ENCODE measurements at places on chromosomes 16 and 17.

GRCh38 chr17:48598736-48599135 lies 5.2 kb upstream of the HOXB5 start:
- no peak for DNase-seq

DNA sequence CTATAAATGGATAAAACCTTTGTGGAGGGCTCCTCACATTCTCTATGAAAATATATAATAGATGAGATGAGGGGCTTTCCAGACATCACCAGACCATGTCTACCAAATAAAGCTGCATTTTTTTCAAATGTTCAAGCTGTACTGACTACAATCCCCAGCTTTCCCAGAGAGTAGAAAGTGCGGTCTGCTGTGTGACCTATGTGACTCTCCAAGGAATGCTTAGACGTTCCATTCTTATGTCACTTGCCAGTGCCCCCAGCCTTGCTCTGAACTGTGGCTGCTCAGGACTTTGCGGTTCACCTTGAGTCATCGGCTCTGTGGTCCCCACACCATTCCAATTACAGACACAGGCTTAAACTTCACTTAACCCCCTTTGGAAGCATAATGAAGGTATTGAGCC lies 47.8 kb upstream of the SCNN1B start:
- DNase-seq = peak; percentile 80

DNA sequence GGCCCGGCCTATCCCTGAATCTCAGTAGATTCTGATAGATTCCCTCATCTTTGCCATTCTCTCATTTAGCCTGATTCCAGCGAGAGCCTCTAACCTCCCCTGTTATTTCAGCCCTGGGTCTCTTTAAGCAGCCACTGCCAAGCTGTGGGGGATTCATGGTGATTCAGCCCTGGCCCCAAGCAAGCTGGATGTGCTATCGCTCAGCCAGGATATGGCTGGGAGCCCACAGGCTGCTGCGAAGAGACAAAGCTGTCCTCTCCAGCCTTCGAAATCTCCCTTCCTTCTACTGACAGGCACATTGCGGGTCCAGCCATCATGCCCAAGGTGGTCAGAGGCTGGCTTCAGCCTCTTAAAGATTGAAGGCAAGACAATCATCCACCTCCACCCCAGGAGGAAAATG lies 394.1 kb downstream of the SOX9 start:
- peak; percentile 33 for DNase-seq

- DNase-seq = no peak
Measured at GRCh38 chr16:2468725-2469398, 2.2 kb upstream of the NTN3 start.

GRCh38 chr16:54369861-54370260 lies 83.3 kb upstream of the IRX3 start:
- DNase-seq = no peak

GRCh38 chr16:62712566-62712965 lies 676.3 kb upstream of the CDH8 start:
- DNase-seq = no peak

DNA sequence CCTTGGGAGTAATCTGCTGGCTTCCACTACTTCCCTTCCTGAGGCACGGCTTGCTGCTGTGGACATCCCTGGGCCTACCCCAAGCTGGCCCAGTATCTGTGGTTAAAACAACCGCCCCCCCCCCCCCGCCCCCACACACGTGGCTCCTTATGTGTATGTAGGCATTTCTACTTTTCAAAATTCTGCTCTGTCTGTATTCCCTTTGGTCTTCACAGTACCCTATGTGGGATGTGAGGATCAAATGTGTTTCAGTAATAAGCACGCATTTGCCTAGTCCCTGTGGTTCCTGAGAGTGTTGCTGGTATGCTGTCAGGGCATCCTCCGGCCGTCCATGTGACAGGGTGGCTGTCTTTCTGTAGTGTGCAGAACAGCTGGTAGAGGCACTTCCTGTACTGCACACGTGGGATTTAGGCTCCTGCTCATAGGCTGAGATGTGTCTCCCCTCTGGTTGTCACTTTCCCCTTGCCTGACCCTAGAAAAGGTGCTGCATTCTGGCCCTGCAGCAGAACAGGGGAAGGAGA lies 2.2 kb downstream of the NT5M start:
- no peak for DNase-seq

DNA sequence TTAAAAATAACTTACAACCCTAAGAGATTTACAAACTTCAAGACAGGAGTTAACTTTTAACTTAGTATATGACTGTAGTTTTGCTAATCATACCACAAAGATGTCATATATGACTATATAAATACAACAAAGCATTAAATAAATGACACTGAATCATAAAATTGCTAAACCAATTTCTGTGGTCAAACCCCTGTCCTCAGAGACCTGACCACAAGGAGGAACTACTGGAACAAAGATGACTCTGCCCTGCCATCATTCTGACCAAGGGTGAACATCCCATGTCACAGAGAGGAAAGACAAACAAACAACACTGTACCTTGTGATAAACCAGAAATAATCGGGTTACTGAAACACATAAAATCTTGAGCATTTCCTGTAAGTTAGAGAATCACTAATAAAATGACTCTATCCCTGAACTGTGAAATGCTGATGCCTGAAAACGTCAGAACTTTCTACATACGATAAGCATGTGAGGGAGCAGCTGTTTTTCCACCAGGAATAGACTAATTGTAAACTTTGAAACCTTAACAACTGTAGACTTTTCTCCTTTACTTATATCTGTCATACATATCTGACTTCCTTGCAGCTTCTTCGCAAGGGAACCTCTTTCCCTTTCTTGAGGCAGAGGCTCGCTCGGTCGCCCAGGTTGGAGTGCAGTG lies 47.9 kb downstream of the WDR59 start:
- peak; percentile 67 for DNase-seq

GRCh38 chr17:47695429-47696376 lies 1.7 kb downstream of the TBKBP1 start:
- DNase-seq = no peak

- DNase-seq = no peak
Measured at GRCh38 chr17:1852327-1852726, 22.5 kb downstream of the RPA1 start.

GRCh38 chr17:31560616-31561235 lies 169.3 kb downstream of the RAB11FIP4 start:
- peak; percentile 25 for DNase-seq

DNA sequence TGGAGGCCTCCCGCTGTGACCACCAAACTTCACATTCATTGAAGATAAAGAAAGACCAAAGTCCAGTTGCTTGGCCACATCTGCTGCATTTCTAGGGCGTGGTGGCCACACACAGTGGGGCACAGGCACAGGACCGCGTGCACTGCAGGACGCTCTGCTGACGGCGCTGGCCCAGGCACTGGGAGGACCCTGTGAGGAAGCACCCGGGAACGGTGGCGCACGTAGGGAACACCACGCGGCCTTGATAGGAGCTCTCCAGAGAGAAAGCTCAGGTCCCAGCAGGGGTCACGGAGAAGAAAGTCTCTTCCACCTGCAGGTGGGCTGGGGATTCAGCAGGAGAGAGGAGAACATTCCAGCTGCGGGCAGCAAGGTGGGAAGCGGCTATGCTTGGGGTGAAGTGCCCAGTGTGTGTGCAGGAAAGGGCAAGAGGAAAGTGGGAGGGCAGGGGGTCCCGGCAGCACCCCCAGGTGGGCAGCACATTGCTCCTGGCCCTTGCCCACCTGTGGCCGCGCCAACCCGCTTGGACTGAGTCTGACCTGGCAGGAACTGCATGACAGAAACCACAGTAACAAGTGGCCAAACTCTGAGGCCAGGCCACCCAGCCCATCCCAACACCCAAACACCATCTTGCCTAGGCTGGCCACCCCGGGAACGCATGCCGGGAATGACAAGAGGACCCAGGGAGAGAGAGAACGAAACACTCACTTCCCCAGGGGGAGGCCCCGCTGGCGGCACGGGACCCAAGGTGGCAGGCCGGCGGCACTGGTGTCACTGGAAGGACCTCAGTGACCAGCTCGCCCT lies 32.8 kb downstream of the TBC1D16 start:
- DNase-seq = no peak

DNA sequence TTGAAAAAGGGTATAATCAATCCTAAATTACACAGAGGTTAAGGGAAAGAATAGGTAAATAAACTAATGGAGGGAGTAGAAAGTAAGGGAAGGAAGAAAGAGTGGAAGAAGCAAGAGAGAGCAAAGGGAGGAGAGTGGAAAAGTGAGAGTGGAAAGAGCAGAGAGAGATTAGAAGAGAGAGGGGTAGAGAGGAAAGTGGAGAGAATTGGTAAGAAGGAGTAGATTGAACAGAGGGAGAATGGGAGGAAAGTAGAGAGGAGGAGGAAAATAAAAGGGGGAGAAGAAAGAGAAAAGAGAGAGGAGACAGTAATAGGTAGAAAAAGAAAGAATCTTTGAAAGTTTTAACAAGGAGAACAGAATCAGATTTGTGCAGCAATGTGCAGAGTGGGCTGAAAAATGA lies 24.9 kb downstream of the TERB1 start:
- no peak for DNase-seq

- DNase-seq = peak; percentile 54
Measured at GRCh38 chr16:19071811-19072777, 4.7 kb downstream of the COQ7 start.

DNA sequence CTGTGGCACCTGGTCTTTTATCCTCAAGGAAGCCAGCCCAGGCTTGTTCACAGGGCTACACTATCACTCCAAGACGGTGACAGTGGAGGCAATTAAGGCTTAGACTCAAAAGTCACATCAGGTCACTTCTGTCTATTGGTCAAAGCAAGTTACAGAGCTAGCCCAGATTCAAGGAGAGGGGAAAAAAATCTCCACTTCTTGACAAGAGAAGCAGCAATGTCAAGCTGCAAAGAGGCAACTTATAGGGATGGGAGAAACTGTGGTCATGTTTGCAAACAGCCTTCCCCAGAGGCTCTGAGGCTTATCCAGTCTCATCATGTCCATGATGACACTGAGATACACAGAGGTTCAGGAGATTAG lies 31.6 kb downstream of the SERPINF1 start:
- DNase-seq = no peak

- no peak for DNase-seq
Measured at GRCh38 chr17:76239538-76240274, 587 bp downstream of the RNF157 start.

DNA sequence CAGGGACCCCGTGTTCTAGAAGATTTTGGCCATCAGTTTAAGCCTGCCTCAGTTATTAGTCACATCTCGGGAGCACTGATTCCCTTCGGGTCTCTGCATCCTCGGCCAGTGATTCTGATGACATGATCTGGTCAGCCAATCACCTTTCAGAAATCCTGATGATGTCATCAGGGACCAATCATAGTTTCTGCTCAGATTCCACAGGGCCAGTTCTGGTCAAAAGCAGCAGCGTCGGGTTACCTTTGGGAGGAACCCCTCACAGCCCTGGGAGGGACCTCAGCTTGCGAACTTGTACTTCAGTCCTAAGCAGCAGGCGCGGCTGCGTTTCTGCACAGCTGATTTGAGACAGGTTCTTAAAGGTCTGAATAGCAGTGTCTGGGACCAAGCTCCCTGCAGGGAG lies 13.9 kb downstream of the KDM8 start:
- DNase-seq = peak; percentile 30

DNA sequence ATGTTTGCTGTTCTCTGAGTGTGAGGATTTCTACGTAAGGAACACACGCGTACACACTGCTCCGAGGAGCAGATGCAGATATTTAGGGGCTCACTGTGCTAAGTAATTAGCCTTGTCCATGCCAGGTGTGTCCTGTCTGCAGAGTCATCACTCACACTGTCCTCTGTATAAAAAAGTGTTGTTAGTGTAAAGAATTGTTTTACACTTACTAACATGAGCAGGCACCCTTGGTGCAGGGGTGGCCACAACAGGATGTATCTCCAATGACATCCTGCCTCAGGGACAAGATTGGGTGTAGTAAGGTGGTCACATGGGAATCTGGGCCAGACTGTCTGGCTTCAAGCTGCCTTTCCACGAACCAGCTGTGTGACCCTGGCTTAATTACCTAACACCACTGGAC lies 63.9 kb downstream of the NDEL1 start:
- no peak for DNase-seq

- DNase-seq = no peak
Measured at GRCh38 chr17:69744512-69745070, 330.1 kb downstream of the MAP2K6 start.

GRCh38 chr17:48681609-48682008 lies 40.7 kb downstream of the PRAC1 start:
- no peak for DNase-seq

- peak; percentile 3 for DNase-seq
Measured at GRCh38 chr16:76653390-76654026, 376.3 kb downstream of the CNTNAP4 start.

DNA sequence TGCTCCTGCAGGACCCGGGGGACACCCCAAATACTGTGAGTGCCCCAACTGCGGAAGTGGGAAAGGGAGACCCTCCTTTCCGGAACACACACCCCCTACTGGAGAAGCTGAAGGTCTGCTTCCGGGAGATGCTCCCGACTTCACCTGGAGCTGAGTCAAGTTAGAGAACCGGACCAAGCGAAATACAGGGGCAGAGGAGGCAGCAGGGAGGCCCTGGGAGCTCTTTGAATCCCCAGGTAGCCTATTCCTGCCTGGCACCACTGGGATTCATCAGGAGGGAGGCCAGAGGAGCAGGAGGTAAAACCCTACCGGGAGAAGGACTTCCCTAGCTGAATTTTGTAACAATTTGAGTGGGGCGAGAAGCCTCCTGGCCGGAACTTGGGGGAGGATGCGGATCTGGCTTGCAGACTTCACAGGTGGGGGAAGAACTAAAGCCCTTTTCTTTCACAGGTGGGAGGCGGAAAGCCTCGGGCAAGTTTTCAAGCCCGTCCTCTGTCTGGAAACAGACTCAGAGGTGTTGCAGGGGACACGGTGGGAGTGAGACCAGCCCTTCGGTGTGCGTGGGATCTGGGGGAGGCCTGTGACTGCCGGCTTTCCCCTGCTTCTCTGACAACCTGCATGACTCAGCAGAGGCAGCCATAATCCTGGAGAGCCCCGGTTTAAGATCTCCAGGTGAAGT lies 22.4 kb upstream of the TEKT1 start:
- DNase-seq = no peak

DNA sequence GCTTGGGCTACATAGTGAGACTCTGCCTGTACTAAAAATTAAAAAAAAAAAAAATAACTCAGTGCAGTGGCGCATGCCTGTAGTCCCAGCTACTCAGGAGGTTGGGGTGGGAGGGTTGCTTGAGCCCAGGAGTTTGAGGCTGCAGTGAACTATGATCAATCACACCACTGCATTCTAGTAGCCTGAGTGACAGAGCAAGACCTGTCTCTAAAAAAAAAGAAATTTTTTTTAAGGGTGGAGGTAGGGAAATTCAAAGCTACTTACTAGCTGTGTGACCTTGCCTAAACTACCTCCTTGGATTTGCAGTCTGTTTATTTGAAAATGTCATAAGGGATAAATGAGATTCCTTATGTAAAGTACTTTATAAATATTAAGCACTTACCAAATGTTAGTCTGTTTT lies 3.4 kb upstream of the SMPD3 start:
- DNase-seq = peak; percentile 5
